Inflammatory macrophage treated with lipopolysaccharide for 1 hour (primary cell): ENCODE measurements at places on chromosomes 3 and 15.

DNA sequence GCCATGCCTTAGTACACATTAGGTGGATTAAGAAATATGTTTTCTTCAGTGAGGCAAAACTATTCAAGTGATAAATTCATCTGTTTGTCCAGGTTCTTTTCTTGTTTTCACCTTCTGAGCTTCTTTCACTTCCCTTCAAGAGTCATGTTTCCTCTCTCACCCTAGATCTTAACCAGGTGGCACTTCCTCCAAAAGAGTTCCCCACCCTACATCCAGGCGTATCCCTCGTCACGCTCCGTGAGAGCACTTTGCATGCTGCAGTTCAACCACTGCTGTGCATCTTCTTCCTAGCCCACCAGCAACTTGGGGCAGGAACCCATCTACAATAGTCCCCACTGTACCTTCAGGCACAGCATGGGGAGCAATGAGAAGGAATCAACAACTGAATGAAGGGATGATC is 28.9 kb downstream of the OSBPL10 start:
- no peak for DNase-seq

DNA sequence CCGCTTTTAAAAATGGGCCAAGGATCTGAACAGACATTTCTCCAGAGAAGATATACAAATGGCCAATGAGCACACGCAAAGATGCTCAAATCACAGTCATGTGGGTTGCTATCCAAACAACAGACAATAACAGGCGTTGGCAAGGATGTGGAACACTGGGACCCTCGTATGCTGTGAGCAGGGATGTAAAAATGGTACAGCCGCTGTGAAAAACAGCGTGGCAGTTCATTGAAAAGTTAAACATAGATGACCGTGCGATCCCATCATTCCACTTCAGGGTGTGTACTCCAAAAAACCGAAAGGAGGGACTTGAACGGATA is 6.7 kb upstream of the LRRC15 start:
- no peak for DNase-seq

- no peak for DNase-seq
Observed at GRCh38 chr15:38598749-38599148, 34.1 kb upstream of the RASGRP1 start.

DNA sequence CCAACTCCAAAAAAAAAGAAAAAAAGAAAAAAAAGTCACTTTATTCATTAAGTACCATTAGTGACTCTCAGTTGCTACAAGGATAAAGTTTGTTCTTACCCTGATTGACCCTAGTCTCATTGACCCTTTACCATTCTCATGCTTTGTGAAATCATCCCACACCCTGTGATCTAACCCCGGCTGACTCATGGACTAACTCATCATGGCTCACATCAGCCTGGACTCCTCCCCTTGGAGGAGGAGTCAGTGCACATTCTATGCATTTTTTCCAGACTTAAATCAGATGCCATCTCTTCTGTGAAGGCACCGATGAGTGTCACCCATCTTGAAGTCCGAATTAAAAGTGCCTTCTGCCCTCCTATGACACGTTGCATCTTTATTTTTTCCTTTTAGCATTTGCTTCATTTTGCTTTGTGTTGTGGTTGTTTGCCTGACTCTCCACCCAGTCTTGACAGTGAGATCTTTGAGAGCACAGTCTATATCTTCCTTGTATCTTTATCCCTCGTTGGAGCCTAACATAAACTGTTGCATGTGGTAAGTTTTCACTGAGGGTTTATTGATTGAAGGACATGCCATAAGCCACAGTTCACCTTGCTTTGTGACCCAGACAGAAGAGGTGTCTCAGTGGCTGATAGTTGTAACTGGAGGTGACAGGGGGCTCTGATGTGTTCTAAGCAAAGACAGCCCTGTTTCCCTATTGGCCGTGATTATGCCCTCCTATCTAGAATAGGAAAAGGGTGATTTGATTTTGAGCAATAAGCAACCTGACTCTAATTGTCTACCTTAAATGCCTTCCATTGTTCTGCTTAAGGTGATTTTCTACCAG is 72.1 kb downstream of the IL1RAP start:
- DNase-seq = peak; percentile 91

DNA sequence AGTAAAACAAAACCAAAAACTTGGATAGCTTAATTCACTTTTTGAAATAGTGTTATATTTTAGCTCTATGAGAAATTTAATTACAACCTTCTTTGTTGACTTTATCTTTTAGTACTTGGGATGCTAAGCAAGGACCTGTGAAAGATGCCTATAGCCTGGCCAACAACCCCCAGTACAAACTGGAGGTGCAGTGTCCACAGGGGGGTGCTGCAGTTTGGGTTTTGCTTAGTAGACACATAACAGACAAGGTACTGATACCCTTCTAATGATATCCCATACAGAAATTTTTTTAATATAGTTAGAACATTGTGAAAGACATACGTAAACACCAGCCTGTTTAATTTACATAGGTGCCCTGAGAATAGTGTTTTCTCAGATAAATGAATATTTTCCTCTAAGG is 35.3 kb downstream of the CAPN7 start:
- peak; percentile 47 for DNase-seq

DNA sequence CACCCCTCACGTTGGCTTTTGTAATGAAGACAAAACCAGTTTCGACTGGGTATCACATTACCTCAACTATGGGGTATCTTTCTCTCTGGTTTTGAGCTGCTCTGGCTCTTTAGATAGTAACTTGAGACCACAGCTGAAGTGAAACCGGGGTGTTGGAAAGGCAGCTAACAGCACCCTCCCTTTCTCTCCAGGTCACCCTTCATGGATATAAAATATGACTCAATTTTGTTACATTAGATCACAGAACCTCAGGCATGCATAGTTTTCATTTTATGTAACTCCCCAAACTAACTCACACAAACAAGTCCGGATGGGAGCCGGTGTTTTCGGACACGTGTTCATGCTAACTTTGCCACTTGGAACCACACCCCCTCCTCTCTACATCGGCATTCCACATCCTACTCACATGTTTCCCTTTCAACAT is 90.7 kb downstream of the NR2F2 start:
- no peak for DNase-seq

GRCh38 chr3:79497447-79498111 is 270.2 kb downstream of the ROBO1 start:
- no peak for DNase-seq

DNA sequence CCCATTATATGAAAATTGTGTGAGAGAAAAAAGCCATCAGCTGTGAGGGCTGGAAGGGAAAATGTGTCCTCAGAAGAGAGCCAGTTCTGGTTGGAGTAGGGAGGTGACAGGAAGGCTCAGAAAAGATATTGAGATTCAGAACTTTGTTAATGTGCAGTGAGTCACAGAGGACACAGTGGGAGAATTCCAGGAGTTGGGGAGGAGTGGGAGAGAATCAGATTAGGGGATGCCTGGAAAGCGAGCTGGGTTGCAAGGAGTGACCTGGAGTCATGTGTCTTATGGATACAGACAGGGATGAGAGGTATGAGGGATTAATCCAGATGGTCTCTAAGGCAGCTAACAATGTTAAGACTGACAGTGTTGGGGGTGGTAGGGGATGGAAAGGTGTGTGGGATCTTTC is 67.5 kb downstream of the CHST2 start:
- DNase-seq = no peak

DNA sequence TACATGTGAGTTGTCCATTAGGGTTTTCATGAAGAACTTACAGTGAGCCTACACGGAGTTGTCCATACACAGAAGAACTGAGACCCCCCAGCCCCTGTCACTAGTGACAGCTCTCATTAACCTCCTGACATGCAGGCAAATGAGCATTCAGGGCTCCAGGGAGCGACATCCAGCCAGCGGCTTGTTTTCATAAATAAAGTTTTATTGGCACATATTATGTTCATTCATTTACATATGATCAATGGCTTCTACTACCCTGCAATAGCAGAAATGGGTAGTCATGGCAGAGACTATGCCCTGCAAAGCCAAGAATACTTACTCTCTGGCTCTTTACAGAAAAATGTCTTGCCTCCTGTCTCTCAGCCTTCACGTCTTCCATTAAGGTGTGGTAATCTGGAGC is 553.5 kb downstream of the EDEM1 start:
- DNase-seq = no peak

DNA sequence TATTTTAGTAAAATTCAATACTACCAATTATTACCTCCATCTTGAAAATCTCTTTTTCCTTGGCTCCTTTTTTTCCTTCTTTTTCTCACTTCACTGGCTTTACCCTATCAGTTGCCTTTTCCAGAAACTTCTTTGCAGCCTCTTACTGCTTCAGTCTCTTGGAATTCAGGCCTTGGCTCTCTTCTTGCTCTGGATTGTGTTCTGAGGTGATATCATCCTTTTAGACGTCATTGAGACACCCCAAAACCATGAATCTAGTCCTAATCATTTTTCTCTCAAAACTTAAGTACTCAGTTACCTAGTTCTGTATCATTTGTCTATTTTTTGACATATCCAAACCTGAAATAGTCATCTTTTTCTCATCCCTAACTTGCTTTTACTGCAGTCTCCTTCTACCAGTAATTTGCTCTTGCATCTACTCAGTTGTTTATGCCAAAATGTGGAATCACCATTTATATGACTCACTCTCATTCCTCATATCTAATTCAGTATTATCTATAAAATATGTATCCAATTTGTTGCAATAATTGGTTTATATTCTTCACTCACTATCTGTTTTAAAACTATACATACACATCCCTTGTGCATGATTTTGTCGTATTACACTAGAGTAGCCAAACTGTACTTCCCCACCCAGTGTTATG is 703.2 kb upstream of the CCDC54 start:
- no peak for DNase-seq

GRCh38 chr15:45555934-45556608 is 31.1 kb upstream of the BLOC1S6 start:
- peak; percentile 56 for DNase-seq

GRCh38 chr3:188360364-188360881 is 206.5 kb downstream of the LPP start:
- no peak for DNase-seq

- DNase-seq = no peak
Observed at GRCh38 chr3:127033786-127034185, 50.9 kb downstream of the PLXNA1 start.

GRCh38 chr3:179196098-179196497 is 47.9 kb downstream of the PIK3CA start:
- DNase-seq = no peak

- no peak for DNase-seq
Observed at GRCh38 chr3:171044835-171045793, 18.6 kb upstream of the SLC2A2 start.

DNA sequence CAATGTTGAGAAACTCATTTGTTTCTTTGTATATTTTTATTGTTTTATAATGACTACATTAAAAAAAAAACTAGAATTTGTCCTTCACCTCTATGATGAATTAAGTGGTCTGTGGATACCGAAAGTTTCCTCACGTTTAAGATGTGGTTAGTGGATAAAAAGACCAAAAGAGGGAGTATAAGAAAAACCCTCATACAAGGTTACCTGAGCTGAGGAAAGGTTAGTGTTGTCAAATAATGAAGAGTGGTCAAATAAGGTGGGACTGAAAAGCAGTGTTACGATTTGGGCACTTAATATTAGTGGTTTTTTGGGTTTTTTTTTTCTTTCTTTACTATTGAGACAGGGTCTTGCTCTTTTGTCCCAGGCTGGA is 21.2 kb downstream of the RASA2 start:
- no peak for DNase-seq

- peak; percentile 94 for DNase-seq
Observed at GRCh38 chr15:43133430-43134156, at the start of gene TMEM62. Gene TMEM62 (plus strand): TSS chr15:43133586. CDS start chr15:43133803, 217 bp downstream.

GRCh38 chr3:187909866-187910265 is 164.6 kb upstream of the BCL6 start:
- DNase-seq = no peak

DNA sequence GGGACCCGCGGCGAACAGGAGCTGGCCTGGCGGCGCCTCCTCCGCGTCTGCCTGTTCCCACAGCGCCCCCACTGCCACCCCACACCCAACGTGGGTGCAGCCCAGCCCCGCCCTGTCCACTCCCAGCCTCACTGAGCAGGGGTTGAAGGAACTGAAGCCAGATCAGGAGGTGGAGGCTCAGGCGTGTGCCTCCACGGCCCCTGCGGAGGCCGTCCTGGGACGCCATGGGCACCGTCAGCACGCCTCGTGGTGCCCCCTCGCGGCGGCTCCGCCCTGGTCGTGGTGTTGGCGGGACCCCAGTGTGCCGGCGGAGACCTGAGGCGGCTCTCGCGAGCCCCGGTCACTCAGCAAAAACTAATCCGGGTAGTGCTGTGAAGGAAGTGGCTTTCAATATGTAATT is 39.0 kb upstream of the PRSS50 start:
- DNase-seq = no peak

DNA sequence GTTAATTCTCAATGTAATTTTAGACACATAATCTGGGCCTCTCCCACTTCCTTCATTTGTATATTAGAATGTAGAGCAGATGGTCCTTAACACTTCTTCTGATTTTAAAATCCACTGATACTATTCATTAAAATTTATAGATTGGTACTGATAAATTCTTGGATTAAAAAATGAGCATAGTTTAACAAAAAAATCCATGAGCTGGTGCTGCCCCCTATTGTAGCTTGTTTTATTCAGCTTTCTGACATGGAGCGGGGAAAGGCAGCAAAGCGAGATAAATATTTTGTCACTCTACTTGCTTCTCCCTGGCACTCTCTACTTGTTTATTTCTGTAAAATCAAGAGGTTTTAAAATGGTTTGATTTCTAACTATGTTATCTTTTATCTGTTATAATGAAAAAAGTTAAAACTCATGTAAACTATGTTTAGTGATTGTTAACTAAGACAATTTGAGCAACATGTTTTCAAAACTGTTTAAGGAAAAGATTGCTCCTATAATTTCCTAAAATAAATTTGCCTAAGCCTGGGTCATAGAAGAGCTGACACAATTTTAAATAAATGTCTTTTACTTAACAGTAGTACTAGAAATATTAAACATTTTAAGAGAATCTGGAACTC is 26.5 kb upstream of the PLOD2 start:
- DNase-seq = no peak

GRCh38 chr15:74982183-74982582 is 13.2 kb upstream of the SCAMP5 start:
- DNase-seq = peak; percentile 77

DNA sequence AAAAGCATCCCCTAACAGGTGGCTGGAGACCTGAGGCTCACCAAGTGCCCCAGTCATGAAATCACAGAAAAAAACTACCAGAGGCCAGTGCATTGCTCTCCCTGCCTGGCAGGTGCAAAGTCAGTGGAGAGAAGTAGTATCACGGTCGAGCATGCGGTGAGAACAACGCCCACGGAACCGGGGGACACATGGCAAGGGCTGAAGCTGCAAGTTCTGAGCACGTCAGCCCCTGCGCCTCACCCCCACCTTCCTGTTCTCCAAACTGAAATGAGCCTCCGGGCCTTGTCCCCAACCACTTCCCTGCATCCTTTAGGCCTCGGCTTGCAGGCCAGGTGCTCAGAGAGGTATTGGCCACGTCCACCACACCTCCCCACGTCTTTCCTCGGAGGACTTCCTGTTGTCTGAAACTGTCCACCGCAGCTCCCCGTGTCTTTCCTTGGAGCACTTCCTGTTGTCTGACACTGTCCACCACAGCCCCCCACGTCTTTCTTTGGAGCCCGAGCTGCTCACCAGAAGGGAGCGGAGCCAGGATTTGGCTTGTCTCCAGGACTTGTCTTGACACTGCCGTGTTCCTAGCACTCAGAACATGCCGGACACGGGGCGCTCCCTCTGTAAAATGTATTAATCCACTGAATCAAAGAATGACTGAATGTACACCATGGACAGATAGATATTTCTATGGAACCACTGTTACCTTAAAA is 43.9 kb downstream of the NSMCE3 start:
- no peak for DNase-seq

GRCh38 chr3:100401674-100402041 is 319 bp downstream of the LNP1 start:
- DNase-seq = no peak

- no peak for DNase-seq
Observed at GRCh38 chr3:8840556-8840955, 71.1 kb upstream of the OXTR start.
